ENCODE measurements at places on chromosomes 2 and 18.

- DNase-seq = no peak
These were observed at the start of gene LRP2 for GRCh38 chr2:169362118-169362893. TSS of gene LRP2 (minus strand) at chr2:169362534. CDS start at chr2:169362399, 135 bp downstream.

DNA sequence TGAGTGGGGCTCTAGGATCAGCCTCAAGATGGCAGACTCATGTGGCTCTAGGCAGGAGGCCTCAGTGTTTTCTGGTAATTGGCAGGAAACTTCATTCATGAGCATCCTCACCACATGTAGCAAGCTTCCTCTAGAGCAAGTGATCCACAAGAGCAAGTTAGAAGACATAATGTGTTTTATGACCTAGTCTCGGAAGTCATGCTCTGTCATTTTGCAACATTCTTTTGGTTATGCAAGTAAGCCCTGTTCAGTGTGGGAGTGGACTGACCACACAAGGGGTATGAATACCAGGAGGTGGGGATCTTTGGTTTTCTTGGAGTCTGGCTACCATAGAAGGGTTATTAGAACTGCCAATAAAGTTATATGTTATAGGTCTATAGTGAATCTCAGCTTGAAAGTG lies 66.8 kb upstream of the STK39 start:
- no peak for DNase-seq

GRCh38 chr2:48080534-48081316 lies 174.4 kb upstream of the FBXO11 start:
- DNase-seq = no peak

GRCh38 chr2:69097148-69097610 lies 84.2 kb downstream of the ANTXR1 start:
- DNase-seq = no peak

- no peak for DNase-seq
These were observed 23.9 kb downstream of the IAH1 start for GRCh38 chr2:9498210-9498609.

DNA sequence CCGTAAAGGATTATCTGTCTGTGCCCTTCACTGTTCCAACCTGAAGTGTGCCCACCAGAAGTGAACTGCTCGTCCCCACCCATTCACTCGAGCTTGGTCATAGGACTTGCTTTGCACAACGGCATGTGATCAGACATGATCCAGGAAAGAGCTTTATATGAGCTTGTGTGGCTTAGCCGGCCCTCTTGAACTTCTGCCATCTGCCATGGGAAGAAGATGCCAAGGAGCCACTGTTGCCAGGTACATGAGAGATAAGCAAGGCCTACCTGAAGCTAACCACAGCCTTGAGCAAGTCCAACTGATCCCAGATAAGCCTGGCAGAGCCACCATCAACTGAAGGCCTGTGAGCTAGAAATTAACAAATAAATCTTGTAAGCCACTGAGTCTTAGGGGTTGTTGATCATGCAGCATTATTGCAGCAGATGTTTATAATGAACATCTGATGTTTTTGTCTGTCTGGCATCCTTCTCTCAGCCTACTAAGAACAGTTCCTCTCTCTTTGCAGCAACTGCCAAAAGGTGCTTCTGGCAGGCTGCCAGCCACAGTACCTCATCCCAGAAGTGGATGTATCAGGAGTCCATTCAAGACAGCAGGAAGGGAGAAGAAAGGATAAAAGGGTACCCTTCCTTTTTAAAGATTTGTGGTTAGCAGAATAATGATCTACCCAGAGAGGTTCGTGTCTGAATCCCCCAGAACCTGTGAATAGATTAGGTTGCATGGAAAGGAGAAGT lies 16.8 kb downstream of the DBI start:
- DNase-seq = no peak

DNA sequence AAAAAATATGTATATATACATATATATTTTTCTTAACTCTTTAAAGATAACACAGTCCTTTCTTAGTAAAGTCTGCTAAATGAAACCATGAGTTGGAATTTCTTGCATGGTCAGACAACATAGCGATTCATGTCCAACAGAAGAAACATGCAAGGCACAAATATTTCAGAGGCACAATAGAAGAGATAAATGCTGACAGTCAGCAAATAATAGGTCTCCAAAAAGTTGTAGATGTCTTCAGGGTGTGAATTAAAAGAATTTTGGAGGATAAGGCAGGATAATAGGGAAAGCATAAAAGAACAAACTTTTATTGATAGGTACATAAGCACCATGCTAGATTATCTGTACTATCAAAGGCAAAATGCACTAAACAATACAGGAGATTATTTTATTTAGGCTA lies 800.2 kb downstream of the PLCL1 start:
- DNase-seq = no peak

Data from GM12864 (cell line).